ENCODE measurements at places on chromosomes 13 and 19.

DNA sequence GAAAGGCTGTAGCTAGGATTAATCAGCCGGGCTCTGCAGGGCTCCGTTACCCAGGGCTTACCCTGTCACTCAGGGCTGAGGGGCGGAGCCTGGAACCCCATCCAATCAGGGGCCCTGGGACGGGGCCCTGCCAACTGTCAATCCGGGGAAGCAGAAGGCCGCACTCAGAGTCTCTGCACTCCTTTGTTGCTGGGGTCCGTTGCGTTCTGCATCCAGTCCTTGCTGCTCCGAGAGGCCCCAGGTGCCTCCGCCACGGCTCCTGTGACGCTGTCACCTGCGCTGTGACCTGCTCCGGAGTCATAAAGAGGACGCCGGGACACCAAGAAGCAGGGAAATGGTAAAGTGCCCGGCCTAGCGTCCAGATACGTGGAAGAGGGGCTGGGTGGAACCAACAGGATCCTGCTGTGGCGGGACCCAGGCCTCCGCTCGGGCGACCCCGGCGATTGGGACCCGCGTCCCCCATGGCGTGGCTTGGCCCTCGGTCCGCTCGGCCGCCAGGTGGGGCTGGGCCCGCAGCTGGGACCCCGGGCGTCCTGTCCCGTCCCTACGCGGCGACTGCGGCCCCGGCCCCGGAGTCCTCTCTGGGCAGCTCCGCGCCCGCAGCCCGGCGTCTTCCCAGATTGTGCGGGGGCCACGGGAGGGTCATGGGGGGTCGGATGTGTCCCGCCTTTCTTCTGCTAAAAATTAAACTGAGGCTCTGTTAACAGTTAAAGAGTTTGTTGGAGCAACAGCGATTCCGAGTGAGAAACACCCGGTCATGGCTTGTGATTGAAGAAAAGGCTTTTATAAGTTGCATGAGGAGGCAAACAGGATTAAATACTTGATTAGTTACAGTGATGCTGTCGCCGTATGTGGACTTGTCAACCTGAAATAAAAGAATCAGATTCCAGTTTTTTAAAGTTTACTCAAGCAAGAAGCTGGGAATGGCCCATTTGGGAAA is at the start of gene ZNF491:
ZNF491 (plus strand) TSS at position 133 of the 940 bp plus-strand sequence. CDS start 7,431 bp downstream, outside the sequence.
- DNase-seq = peak; percentile 76

DNA sequence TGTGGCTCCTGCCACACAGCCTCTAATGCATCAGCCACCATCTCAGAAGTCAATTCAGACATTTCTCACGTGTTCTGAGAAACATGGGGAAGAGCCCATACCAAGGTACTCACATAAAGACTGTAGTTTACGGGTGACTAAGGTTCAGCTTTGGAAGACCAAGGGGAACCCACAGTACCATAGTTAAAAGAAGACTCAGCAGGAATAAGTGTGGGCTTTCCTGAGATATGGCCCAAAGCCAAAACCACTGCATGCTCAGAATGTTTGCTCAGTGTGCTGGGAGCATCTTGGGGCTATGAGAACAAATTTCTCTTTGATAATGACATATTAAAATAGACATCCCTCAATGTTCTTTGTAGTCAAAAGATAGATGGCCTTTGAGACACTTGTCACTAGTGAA is 283.8 kb downstream of the DCT start:
- DNase-seq = no peak

DNA sequence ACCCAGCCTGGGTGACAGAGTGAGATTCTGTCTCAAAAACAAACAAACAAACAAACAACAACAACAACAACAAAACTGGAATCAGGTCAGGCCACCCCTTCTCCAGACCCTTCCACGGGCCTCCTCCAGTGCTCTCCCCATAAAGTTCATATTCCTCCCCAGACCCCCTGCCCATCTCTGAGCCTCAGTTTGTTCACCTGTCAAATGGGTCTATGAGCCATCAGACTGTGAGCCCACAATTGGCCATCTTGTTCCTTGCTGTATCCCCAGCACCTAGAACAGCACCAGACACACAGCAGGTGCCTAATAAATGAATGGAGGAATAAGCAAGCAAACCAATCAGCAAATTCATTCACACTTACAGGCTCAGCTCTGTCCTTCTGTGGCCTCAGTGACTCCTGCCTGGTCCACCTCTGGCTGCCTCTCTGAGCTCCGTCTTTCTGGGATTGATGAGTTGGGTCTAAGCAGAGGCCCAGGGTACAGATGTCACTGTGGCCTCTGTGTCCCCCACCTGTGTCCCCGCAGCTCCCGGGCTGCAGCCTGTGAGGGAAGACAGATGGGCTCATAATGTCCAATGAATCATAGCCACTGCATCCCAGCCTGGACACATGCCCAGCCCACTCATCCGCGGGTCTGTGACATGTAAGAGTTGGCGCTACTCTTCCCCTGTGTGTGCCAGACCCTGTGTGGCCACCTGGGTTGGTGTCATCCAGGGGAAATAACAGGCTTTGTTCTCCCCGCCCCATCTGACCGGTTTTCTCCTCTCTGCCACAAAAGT is 19.6 kb upstream of the PTPRS start:
- DNase-seq = no peak

GRCh38 chr13:63396746-63397145 is 1981.1 kb upstream of the PCDH20 start:
- DNase-seq = no peak

- DNase-seq = no peak
These were observed 102.9 kb downstream of the TEX26 start for GRCh38 chr13:31035185-31035965.

DNA sequence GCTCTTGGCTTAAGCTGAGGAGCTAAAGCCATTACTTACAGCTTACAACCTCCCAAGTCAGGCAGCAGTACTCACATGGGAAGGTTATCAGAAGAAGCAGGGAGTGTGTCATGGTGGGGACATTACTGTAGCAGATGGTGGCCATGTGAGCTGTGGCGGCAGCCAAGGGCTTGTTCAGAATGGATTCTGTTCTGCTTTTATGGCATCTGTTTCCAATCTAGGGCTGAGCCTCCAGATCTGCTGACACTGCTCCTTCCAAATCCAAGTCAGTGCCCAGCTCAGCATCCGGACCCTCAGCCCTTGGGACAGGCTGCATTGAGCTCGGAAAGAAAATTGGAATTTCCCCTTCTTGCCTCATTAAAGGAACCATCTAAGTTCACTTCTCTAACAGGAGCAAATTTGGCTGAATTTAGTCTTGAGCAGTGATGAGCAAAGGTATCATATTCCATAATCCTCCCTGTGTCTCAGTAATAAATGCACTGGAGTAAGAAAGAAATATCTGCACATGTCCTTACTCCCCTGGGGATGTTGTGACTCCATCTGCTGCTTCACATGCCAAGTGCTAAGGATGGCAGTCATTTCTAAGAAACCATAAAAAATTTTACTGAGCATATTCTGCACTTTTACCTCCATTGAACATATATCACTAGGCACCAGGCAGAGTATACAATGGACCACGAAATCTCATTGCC is 73.9 kb downstream of the KCTD12 start:
- DNase-seq = no peak

DNA sequence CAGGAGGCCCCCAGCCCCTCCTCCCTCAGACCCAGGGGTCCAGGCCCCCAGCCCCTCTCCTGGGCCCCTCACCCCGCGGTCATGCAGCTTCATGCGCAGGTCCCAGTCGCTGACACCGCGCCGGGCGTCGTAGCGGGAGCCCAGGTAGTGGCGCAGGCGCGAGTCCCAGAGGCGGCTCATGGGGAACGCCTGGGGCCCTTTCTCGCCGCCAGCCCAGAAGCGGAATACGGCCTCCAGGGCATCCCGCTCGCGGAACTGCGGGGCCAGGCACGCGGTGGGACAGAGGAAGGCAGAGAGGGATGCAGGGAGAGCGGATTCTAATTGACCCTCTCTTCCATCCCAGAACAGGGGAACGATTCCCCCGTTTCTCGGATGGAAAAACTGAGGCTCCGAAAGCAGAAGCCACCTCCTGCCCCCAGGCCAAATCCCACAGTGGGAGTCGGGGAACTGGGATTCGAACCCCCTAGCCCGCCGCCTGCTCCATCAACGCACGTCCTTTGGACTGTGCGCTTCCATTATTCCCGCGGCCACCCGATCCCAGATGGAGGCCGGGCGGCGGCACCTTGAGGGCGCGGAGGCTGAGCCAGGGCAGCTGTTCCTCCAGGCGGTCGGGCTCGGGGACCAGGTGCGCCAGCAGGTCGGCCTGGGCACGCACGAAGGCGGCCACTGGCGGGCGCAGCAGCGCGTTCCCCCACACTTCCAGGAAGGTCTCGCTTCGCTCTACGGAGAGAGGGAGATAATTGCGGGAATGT is 4.2 kb upstream of the TNNI3 start:
- no peak for DNase-seq

DNA sequence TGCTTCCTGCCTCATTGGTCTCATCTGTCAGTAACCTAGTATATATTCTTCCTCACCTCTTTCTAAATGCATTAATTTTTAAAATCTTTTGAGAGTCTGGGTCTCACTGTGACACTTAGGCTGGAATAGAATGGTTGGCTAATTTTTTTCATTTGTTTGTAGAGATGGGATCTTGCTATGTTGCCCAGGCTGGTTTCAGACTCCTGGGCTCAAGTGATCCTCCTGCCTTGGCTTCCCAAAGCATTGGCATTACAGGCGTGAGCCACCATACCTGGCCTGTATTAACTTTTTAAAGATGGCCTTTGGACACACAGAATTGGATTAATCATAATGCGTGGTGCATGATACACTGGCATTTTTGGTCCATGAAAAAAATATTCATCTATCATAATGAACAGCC is 29.9 kb downstream of the SIPA1L3 start:
- DNase-seq = no peak

DNA sequence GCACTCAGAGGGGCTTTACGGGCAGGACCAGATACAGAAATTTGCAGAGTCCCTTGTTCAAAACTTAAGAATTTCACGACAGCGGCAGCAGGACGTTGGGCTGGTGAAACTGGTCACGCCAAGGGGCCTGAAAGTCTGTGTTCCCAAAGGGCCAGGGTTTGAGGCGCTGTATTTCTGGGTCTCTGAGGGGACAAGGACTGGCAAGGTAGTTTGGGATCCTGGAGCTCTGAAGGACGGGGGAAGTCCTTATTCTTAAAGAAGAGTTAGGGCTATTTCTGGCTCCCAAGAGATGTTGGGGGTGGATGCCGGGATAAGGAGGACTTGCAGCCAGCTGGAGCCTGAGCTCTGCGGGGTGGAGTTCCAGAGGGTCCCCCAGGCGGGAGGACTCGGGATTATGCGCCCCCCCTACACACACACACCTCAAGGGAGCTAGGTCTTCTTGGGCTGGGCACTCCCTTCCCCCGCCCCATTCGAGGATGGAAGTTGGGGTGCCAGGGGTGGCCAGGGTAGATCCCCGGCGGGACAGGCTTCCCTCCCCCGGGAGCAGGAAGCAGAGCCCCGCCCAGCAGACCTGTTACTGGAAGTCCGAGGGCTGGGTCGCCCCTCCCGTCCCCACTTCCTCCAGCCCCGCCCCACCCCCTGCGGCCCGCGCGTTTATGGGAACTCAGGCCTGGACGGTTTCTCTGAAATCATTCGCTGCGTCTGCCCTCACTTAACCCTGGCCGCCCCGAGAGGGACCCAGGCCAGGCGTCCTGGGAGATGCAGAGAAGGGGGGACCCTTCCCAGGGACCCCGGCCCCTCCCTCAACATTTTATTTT is 5.6 kb downstream of the BCL3 start:
- peak; percentile 60 for DNase-seq

- no peak for DNase-seq
These were observed 68.1 kb downstream of the CHST8 start for GRCh38 chr19:33689868-33690267.

DNA sequence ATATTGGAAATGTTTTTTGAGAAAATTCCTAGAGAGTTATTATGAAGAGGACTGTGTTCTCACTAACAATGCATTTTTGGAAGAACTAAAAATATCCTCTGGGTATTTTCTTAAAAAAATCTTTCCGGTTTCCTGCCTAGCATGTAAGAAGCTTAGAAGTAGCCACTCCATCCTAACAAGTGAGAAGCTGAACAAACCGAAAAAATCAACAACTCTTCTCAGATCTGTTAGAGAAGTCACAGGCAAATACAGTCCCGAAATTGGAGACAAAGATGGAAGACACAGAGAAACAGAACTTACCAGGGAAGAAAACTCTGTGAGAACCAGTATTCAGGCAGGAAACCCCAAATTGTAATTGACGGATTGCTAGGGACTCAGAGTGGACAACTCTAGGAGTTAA is 173.0 kb downstream of the KLF12 start:
- no peak for DNase-seq

DNA sequence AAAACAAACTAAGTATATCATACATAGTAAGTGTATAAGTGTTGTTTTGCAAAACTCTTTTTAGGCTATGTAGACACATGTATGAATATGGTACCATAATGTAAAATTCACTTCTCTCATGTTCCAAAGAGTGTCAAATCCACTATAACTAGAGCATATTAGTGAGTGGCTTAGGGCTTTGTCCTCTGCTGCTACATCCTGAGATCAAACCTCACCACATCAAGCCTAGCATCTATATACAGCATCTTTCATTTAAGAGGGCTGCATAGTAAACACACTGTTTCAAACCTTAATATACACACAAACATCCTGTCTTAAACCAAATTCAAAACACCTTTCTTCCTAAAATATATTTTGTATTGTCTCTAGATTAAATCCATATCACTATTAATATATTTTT is 38.7 kb downstream of the ELF1 start:
- no peak for DNase-seq

DNA sequence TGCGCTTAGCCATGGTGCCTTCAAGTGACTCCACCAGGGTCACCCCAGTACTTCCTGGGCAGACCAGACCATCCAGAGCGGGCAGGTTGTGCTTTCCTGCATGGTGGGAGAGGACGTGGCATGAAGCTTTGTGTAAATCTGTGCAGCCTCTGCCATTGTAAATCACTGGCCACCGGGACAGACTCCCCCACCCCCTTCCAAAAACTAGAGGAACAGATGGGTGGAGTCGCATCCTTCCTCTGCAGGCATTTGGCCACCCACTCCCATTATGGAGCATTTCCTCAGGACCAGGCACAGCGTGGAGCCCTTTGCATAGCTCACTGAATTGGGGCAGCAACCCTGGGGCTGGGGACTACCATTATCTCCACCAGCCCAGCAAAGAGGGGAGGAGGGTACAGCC is 8.2 kb downstream of the BCKDHA start:
- no peak for DNase-seq

- DNase-seq = no peak
These were observed 593.8 kb downstream of the OLFM4 start for GRCh38 chr13:53622456-53622855.

- no peak for DNase-seq
These were observed 476.5 kb downstream of the MYO16 start for GRCh38 chr13:109105899-109106298.

- no peak for DNase-seq
These were observed 11.9 kb upstream of the KIR2DL4 start for GRCh38 chr19:54791476-54791875.

GRCh38 chr13:110161112-110161882 is 145.7 kb downstream of the COL4A1 start:
- no peak for DNase-seq

DNA sequence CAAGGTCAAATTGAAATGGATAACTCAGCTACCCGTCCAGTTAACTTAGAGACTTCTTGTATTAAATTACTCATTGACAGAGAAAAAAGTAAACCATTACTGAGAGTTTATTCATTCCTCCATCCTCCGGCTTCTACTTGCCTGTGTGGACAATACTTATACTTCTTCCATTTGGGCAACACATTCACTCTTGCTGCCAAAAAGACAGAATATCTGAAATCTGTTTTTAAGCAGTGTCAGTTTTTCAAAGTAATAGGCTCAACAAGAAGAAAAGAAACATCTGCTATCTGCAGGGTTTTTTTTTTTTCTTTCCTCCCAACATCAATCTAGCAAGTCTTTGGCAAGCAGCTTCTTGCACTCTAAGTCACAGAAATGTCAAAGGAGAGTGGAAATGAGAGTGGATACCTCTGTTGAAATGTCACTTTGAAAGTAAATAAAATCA is 1142.8 kb downstream of the PCDH9 start:
- no peak for DNase-seq

- no peak for DNase-seq
These were observed 144.7 kb upstream of the KLF12 start for GRCh38 chr13:74278901-74279300.

Data from GM18507 (cell line).